HCEC 1CT (cell line): ENCODE measurements at places on chromosomes 13 and 19.

GRCh38 chr19:41545547-41545946, 30.4 kb upstream of the CEACAM21 start:
- no peak for DNase-seq

DNA sequence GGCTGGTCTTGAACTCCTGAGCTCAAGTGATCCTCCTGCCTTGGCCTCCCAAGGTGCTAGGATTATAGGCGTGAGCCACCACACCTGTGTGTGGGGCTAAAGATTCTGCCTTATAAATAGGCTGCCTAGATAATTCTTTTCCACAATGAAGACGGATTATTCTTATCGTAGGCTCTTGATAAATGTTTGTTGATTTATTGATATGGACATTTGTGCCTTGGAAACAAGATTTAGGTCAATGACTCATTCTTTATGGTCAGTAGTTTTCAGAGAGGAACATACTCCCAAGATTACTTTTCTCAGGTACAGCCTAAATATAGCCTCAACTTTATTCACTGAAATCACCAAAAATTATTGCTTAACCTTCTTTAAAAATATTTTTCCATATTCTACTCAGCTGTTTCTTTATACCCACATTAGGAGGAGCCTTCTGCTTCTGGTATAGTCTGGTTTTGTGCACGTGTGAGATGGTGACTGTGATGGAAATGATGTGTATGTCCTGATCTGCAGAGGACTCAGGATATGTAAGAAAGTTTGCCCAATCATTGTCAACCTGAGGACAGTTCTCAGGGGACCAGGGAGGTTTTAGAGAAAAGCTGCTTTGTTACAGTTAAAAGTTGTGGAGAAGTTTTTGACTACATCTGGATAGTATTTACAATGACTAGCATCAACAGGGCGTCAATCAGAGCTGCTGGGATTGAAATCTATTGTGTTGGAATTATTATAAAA, 208.9 kb downstream of the DNAJC15 start:
- DNase-seq: no peak

DNA sequence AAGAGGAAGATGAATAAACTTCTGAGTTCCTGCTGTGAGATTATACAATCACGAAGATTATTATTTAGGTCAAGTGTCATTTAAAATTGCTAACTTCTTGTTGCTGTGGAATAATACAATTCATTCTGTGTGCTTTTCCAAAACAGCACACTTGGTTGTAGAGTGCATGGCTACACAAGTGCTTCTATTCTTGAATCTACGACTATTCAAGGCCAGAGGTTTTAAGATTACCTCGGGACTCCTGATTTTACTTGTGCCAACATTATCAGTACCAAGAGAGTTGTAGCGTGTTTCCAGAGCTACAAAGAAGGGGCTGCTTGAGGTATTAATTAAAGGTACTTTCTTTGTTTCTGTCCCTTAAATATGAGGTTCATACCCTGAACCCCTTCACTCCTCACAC, 234.0 kb upstream of the PCDH9 start:
- DNase-seq: no peak

GRCh38 chr19:46256855-46257254, 27.3 kb downstream of the IGFL1 start:
- DNase-seq: peak; percentile 34

DNA sequence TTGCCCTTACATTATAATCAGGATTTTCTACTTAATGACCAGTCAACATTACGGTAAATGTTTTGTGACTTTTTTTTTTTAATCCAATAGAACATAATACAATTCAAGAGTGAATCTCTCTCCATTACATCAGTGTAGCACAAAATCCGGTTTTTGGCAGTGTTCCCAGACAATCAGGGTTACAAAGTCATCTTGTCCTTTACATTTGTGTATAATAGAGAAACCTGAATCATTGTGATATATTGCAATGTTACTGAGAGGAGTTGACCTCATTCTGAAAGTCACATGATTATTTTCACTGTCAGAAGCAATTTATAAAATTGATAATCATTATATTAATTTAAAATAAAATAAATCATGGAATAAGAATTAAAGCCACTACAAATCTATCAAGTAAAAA, 1346.0 kb upstream of the SPRY2 start:
- no peak for DNase-seq

- DNase-seq: no peak
Measured at GRCh38 chr13:92221916-92222315, 823.5 kb downstream of the GPC5 start.

- no peak for DNase-seq
Measured at GRCh38 chr19:10274589-10274988, 3.7 kb downstream of the ICAM1 start.

GRCh38 chr19:35249848-35250711, 1.3 kb downstream of the LSR start:
- DNase-seq: no peak

- DNase-seq: no peak
Measured at GRCh38 chr19:6721773-6722172, 1.3 kb upstream of the C3 start.

GRCh38 chr13:46520166-46520565, 32.8 kb upstream of the LRCH1 start:
- no peak for DNase-seq

DNA sequence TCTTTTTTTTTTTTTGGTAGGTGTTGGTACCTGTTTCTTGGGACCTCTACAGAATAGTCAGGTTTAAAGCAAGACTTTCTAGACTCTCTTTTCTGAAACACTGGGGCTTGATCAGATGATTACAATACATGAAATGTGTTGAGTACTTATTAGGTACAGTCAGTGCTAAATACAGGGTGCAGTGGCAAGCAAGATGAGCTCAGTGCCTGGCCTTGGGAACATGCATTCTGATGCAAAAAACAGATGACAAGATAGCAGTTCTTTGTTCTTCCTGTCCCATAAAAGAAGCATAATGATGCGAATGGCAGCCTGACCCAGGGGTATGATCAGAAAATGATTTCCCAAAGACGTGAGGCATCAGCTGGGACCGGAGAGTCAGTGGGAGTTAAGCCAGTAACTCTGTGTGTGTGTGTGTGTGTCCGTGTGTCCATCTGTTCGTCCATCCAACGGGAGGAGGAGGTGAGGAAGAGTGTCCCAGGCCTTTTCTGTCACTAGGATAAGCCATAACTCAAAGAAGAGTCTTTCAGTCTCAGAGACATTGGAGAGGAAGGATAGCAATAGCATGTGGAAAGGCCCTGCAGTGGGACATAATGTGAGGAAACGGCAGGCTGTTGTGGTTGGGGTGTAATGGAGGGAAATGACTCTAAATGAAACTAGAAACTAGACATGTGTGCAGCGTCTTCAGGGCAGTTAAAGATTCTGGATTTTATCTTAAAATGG, 32.2 kb downstream of the SLAIN1 start:
- no peak for DNase-seq

DNA sequence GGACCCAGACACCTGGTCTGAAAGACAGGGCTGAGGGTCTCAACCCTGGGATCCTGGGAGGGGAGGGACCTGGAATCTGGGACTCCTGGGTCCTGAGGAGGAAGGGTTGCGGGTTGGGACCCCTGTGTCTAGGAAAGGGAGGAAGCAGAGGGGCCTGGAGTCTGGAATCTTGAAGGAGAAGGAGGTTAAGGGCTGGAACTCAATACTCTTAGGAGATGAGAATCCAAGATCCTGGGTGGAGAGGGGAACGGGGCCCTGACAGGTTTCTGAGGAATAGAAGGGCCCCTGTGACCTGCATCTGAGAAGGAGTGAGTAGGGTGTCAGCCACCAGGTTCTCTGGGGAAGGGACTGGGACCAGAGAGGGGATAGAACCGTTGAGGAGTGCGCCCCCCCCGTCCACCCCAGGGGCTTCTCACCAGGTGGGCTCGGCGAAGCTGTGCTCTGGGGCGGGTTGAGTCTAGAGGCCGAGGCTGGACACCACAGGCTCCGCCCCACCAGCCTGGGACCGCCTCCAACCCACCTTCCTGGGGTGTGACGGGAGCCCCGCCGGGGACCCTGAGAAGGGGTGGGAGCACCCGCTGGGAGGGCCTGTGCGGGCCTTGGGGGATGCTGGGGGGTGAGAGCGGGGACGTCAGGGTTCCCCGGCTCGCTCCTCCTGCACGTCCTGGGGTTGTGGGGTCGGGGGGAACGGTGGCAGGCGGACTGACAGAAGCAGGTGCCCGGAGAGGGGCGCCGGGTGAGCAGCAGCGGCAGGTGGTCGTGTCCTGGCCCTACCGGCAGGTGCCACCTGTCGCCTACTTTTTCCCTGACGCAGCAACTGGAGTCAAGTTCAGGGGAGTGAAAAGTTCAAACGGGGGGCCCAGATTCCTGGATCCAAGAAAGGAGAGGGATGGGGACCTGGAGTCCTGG, at the start of gene MAMSTR:
Gene MAMSTR, minus strand, starts transcription at position 463 of the 909 bp plus-strand sequence. CDS start 694 bp downstream, outside the sequence.
- DNase-seq: no peak

- no peak for DNase-seq
Measured at GRCh38 chr19:33812388-33813330, 16.0 kb downstream of the KCTD15 start.
